ENCODE measurements at places on chromosomes 6 and 20. TPM values are rescaled to one million over a fixed set of nuclear protein-coding genes. Genes with fewer than 3 reads are reported as not detected.

The FAM217A gene
- not detected for total RNA-seq

The PGK2 gene
- not detected for total RNA-seq

The EDN1 gene
- 61.2 TPM for total RNA-seq

DNA sequence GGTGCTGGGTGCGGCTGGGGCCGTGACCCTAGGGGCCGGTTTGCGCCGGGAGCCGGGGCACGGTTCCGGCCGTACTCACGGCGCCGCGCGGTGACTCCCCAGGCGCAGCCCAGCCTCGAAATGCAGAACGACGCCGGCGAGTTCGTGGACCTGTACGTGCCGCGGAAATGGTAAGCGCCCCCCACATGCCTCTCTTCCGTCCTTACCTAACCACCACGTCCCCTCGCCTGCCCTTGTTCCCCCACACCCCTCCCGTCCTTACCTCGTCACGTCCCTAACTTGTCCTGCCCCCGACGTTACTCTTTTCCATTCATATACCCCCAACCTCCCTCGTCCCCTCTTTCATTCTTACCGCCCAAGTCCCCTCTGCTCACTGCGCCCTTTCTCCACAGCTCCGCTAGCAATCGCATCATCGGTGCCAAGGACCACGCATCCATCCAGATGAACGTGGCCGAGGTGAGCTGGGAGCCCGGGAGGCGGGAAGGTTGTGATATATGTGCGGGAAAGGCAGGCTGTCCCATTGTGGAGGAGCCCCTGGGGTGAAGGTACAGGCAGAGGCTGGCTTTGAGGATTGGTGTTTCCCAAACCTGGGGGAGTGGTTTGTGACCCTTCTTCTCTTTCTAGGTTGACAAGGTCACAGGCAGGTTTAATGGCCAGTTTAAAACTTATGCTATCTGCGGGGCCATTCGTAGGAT lies 463 bp downstream of the RPS21 start:
- DNase-seq: no peak

GRCh38 chr6:170226647-170227046 lies 64.2 kb downstream of the DLL1 start:
- DNase-seq: no peak

The ULBP3 gene
- total RNA-seq: 2.4 TPM

The RSPO3 gene
- total RNA-seq: 8.0 TPM

DNA sequence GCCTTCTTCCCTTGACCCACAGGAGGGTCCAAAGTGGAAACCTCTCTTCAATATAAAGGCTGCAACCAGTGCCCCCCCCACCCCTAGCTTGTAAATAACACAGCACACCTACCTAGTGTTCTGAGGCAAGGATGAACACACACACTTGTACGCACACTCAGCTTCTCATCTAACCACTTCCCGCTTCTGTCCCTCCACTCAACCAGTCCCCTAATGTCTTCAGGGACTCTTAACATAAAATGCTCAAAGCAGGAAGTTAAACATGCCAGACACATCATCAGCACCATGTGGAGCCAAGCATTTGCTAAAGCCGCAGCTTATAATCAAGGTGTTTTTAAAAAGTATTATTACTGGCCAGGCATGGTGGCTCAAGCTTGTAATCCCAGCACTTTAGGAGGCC lies 35.3 kb downstream of the FOXQ1 start:
- no peak for DNase-seq

DNA sequence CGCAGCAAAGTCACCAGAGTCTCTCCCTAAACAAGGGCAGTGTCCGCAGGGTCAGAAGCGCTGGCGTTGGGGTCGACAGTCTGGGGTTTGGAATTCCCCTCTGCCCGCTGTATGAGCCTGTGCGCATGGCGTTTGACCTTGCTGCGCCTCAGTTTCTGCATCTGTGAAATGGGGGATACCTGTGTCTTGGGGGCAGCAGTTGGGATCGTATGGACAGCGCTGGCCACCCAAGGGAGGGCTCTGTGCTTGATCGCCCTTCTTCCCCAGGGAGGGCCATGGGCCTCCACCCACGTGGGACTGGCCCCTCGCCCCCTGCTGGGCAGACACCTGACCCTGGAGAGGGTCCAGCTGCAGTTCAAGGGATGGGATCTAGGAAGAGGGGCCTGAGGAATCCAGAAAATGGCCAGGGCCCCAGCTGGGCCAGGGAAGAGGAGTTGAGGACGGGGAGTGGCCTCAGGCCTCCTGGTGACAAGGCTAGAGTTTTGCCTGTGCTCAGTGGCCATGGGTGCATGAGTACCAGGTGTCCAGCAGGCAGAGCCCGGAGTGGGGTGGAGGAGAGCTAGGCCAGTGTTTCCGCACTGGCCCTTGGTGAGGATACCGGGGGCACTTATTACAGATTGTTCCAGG lies 26.4 kb upstream of the PHACTR3 start:
- no peak for DNase-seq
